Fibroblast of skin of abdomen (primary cell): ENCODE measurements at places on chromosomes 4 and X.

GRCh38 chr4:77994194-77994721 is 62.9 kb upstream of the FRAS1 start:
- DNase-seq = peak; percentile 71

- DNase-seq = peak; percentile 60
These were observed 81.3 kb upstream of the TRPC5 start for GRCh38 chrX:112163906-112164305.

- peak; percentile 61 for DNase-seq
These were observed 53.3 kb downstream of the NFKB1 start for GRCh38 chr4:102554482-102554881.

GRCh38 chrX:14006540-14006939 is 23.2 kb downstream of the GEMIN8 start:
- DNase-seq = no peak

GRCh38 chr4:78780093-78780492 is 3.9 kb downstream of the BMP2K start:
- DNase-seq = no peak

GRCh38 chr4:26812049-26812714 is 48.5 kb upstream of the STIM2 start:
- DNase-seq = no peak

- DNase-seq = peak; percentile 23
These were observed 103.5 kb downstream of the FIP1L1 start for GRCh38 chr4:53480909-53481308.

- peak; percentile 43 for DNase-seq
These were observed 207.0 kb upstream of the PDE5A start for GRCh38 chr4:119835613-119835910.

DNA sequence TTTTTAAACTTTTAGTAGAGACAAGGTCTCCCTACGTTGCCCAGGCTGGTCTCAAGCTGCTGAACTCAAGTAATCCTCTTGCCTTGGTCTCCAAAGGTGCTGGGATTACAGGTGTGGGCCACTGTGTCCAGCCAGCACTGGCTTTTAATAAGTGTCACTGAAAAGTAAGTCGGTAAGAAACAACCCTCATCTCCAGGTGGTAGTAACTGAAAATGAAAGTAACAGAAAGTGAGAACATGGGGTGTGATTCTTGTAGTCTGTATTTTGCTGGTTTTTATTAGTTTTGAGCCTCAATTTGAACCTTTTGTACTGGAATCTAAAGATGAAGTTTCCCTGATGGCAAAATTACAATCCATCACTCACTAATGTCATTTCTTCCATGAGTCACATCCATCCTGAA is 238.1 kb upstream of the AGA start:
- DNase-seq = no peak
